HuH-7.5 (cell line): ENCODE measurements at places on chromosomes 13 and 19.

- no peak for DNase-seq
These were observed 38.0 kb downstream of the FAM124A start for GRCh38 chr13:51260154-51260553.

DNA sequence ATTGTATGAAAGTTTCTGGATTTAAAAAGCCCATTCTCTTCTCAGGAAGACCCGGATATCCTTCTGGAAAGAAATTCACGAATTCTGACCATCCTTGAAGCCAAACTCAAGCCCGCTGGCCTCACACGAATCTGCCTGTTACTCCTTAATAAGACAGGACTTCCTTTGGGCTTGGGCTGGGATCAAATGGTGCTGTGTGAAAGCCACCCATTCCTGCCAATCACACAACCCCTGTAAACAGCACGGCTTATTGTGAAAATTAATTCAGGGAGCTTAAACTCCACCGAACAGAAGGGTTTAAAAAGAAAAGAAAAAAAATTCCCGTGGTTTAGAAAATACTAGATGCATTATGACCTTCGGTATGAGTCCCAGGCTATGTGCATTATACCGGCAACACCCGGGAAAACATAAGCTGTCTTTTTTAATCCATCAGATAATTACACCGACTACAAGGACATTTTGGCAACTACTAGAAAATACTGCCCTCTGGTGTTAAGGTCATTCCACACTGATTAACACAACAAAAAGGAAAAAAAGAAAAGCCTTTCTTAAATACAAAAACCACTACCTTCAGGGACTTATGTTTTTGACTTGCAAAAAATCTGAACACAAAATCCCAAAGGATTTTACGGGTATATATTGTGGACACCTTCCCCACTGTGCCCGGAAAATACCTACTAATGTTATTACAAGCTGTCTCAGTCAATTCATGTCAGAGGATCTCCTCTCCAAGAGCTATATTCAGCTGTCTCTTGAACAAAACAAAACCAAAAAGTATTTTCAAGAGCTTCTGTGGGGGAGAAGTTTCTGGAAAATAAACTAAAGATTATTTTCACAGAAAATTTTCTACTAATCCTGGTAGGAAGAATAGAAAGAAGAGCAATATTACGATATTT lies 76.0 kb upstream of the LSM14A start:
- DNase-seq, result peak; percentile 32

DNA sequence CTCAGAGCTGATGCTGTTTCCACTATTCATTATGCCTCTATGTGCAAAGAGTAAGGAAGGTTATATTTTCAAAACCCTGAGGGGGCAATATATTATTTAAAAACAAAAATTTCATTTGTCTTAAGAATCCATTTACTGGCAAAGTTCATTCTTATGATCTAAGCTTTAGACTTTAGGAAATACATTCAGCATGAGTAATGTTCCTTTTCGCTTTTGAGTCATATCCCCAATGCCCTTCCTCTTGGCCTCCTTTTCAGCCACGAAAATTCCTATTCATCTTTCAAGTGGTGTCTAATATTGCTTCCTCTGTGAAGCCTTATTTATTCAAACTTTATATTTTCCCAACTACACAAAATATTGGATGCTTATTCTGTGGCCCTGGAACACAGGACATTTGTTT lies 1317.0 kb downstream of the PCDH9 start:
- DNase-seq, result no peak

DNA sequence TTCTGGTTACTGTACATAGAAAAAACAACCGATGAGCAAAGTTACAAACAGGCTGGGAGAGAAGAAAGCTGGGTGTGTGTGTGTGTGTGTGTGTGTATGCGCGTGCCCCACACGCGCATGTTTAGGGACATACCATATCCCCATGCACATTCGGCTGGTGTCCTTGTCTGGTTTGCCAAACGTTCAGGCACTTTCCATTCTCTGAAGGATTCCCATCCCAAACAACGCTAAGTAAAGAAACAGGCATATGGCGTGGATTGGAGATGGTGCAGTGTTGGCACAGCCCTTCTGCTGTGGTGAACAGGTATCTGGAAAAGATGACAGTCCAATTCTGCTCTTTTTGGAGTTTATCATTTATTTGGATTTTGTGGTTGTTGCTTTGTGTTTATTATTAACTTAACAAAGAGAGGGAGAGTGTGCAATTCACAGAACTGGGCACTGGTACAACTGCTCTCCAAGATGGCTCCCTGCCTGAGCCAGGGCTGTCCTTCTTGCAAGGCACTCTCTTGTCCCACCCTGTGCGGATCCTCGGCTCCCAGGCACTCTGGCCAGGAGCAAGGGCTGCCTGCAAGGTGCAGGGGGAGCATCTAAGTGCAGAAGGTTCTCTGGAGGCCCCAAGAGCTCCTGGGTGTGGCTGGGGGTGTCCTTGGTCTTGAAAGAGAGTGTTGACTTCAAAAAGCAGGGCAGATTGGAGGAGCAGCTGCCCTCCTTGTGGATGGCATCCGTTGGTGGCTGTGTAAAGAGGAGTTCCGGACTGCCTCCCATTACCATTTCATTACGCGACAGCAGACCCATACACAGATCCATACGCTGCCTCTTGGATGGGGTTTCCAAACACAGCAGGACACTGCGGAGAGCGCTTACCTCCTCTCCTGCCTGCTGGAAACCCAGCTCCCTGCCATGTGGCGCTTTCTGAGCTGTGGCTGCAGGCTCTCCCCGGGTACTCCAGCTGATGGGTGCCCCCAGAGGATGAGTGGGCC lies 263.1 kb downstream of the ZNF536 start:
- no peak for DNase-seq

DNA sequence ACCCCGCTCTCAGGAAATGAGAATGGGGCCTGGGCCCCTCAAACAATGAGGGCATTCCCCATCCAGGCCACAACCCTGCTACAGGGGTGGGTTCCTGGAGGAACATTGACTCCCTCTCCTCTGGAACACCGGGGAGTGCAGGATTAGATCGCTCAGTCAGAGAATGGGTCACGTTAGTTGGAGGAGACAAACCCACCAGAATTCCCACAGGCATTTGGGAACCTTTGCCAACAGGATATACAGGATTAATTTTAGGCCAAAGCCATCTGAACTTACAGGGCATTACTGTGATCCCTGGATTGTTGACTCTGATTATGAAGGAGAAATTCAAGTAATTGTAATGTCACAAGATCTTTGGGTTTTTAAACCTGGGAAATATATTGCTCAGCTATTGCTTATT lies 2.6 kb downstream of the ERVK3-1 start:
- no peak for DNase-seq

DNA sequence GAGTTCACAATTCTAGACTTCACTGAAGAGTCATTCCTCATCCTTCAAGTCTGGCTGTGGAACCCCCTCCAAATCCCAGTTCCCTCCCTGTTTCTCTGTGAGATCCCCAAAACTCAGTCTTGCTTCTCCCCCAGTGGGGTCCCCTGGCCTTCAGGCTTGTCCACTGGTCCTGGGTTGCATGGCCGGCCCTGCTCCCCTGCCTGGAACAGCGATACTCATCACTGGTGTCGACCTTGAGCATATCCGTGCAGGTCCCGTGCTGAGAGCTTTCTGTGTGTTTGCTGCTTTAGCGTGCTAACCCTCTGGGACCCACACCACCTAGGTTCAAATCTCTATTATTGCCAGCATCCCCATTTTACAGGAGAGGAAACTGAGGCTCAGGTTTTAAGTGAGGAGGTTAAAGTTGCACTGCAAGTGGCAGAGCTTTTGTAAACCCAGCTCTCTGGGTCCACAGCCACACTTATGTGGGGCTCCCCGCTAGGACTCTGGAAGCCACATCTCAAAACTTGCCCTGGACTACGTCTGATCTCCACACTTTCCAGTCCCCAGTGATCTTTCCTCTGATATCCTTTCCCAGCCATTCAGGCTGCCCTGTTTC lies 15.5 kb downstream of the LIPE start:
- DNase-seq, result no peak

DNA sequence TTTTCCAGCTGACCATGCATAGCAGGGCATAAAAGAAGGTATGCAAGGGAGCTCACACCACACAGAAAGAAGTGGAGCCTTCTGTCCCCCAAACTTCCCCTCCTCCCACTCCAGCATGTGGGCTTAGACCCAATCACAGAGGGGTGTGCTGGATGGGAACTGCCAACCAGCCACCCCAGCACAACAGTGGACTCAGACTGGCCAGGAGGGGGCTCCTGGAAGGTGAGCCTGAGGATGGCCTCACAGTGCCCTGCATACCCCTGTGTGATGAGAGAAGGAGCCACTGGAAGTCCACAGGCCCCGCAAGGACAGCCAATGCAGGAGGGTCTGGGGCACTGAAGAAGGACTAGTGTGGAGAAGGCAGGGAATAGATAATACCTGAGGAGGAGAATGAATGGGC lies 106.9 kb upstream of the SERP2 start:
- no peak for DNase-seq

DNA sequence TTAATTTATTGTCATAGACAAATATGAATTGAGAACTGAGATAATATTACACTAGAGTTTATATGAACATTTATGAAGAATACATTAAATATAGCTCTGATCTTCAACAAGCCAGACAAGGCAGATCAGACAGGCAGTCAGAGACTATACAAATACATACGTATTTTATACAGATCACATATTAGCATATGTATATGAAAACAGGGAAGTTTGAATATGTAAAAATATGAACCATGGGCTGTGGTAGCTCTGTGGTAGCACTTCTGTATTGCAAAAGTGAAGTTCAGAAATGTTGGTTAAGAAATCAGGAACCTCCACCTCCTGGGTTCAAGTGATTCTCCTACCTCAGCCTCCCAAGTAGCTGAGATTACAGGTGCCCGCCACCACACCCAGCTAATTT lies 20.7 kb downstream of the GPR180 start:
- DNase-seq, result no peak

DNA sequence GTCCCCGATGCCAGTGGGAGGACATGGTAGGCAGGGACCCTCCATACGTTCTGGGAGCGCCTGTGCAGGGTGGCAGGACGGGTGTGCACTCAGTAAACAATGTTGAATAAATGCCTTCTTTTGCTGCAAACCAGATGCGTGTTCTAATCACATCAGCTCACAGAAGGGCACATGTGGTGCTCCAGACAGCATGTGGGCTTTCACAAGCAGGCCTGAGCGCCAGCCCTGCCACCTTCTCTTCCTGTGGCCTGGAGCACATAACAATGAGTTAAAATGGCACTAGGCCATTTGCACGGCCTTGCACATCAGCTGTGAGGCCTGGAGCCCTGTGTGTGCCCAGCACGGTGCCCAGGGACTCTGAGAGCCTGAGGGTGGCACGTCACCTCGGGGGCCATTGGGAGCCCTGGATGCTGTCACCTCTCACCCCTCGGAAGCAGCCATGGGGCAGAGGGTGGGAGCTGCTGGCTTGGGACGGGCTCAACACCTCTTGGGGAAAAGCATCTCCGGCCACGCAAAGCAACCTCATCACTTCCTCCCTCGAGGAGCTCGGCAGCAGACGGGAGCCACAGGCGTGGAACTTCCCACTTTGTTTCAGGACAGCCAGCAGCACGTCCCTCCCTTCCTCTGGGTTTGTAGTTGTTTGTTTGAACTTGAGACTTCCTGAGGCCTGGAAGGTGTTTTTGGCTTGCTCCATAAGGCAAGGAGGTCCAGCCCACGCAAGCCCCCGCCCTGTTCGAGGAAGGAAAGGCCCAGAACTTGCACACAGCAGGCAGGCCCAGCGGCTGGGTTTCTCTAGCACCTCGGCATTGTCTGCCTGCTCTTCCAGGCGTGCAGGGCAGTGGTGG lies 9.8 kb downstream of the MCF2L start:
- no peak for DNase-seq

GRCh38 chr13:58852076-58852475 lies 1220.5 kb downstream of the PCDH17 start:
- no peak for DNase-seq

DNA sequence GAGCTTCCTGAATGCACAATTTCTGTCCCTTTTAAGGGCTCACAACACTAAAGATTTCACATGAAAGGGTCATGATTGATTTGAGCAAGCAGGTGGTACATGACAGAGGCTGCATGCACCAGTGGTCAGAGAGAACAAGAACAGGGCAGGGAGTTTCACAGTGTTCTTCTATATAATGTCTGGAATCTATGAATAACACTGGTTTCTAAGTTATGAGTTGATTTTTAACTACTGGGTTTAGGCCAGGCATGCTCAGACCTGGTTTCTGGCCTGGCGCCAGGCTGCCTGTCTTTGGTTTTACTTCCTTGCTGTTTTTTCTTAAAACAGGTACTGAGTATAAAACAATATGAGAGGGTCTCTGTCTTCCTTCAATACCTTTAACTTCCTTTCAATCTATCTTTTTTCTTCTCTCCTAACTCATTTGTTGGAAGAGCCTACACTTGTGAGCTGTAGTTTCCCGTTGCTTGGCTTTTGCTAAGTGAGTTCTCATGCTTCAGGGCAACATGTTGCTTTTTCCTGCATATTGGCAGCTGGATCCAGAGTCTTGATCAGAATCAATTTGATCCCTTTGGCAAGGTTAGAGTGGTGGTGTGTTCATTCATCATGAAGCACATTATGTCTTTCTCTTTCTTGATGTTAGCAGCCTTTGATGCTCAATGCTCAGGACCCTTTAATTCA lies 38.5 kb upstream of the FGF14 start:
- DNase-seq, result no peak

DNA sequence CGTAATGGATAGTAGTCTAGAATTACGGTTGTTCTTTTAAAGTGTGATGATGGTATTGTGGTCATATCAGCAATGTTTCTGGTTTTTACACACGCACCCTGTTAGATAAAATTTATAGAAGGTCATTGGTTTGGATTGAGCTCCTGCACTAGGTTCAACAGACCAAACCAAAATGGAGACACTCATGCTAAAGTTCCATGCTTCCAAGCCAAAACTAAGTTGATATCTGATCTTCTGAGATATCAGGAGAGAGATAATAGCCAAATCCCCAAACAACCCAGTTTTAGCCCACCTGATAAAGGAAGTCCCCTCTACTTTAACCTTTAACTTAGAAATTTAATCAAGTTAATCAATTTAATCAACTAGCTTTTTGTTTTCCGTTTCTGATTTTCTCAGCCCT lies 1.2 kb downstream of the NOSIP start:
- DNase-seq, result no peak

DNA sequence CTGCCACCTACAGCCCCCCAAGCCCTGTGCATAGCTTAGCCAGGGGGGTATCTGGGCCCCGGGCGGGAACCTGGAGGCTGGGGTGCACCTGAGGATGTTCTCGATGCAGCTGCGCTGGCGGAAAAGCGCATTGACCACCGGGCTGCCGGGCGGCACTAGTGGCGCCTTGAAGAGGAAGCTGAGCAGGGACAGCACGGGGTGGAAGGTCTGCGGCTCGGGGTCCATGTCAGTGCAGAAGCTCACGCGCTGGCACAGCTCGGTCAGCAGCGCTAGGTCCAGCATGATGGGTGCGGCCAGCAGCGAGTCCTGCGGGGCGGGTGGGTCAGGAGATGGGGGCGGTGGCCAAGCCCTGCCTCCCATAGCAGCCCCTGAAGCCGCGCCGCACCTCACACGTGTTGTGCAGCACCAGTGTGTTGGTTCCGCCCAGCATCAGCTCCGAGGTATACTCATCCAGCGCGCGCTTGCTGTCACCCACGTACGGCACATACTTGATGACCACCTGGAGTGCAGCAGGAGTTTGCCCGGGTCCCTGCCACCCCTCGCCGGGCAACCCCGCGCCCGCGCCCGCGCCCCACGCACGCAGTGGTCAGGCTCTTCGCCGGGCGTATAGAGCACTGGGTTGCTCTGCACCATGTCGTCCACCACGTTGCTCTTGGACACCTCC lies 2.6 kb downstream of the ISYNA1 start:
- DNase-seq, result no peak

- no peak for DNase-seq
These were observed 731 bp upstream of the AKAP8L start for GRCh38 chr19:15419413-15420025.
